ENCODE measurements at places on chromosomes 6 and 20.

DNA sequence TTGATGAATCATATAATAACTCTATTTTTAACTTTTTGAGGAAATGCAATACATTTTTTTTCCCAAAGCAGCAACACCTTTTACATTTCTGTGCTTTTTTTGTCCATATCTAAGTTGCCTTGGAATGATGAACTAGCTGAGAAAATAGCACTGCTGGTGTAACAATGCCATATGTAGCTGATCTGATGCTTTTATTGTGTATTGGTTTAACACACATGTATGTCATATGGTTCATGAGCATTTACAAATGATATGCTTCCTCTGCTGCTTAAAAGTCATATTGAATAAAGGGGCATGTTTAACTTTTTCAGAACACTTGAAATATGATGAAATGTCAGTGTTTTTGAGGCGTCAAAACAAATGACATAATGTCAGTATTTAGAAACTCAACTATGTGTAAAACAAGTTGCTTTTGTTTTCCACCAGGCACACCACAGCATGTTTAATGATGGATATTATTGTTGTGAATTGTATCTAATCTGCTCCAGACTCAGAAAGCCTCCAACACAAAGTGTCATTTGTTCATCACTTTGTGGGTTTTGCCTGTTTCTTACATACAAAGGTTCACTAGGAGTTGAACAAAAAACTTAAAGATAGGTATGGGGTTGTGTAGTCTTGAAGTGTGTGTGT is 775.8 kb upstream of the FLRT3 start:
- DNase-seq: no peak

DNA sequence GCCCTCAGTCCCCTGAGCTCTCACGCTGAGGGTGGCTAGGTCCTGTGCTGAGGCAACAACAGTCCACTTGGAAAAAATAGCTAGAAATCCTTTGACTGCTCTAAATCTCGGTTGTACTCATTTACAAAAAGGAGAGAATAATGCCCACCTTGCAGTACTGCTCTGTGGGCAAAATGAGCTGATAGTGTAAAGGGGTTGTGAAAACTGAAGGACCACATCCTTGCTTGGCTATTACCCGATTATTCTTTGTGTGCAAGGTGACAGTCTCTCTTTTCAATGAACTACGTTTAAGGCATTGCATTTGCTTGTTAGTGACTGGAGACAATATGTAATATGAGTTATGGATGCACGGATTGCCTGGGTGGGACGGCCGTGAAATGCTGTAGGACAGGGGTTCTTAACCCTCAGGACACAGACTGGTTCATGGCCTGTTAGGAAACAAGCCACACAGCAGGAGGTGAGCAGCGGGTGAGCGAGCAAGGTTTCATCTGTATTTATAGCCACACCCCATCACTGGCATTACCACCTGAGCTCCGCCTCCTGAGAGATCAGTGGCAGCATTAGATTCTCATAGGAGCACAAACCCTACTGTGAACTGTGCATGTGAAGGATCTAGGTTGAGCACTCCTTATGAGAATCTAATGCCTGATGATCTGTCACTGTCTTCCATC is 14.6 kb downstream of the SAMD3 start:
- DNase-seq: no peak

DNA sequence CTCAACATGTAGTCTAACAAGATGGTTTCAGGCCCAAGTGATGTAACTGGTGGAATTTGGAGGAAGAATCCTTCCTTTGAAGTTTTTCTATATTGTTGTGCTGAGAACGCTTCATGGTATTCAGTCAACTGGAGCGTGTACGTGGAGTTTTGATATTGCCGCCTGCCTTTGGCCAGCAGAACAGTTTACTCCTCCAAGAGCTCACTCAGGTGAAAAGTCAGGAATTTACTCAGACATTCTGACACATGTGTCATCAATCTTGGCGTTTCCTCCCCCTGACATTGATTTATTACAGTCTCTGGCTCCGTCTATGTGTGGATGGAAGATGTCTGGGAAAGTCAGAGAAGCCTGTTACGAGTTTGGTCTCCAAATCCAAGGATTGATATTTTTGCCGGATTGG is 19.0 kb upstream of the TGM2 start:
- no peak for DNase-seq

DNA sequence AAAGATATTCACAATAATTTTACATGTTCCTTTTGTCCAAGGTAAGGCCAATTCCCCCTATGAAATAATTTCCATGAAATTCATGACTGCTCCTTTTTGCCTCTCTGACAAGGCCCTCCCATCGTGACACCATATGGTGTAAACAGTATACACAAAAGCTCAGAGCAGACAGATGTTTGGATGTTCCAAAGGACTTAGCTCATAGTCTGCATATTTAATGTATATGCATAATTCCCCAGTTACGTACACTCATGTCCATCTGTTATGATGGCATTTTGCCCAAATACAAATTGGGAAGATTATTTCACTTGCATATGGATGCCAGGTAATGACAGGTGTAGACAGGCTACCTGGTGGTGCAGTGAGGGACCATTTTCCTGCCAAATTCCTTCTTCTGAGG is 376.5 kb downstream of the KHDRBS2 start:
- no peak for DNase-seq

- no peak for DNase-seq
These were observed 68.2 kb downstream of the TBX18 start for GRCh38 chr6:84696166-84696565.

- DNase-seq: no peak
These were observed 7.4 kb downstream of the EEF1A1 start for GRCh38 chr6:73513496-73513854.

- no peak for DNase-seq
These were observed 30.9 kb upstream of the ERVFRD-1 start for GRCh38 chr6:11142296-11143027.

- DNase-seq: no peak
These were observed 107.8 kb downstream of the TFAP2A start for GRCh38 chr6:10307028-10307427.

- no peak for DNase-seq
These were observed 104.7 kb downstream of the LRRC1 start for GRCh38 chr6:53899512-53899911.

DNA sequence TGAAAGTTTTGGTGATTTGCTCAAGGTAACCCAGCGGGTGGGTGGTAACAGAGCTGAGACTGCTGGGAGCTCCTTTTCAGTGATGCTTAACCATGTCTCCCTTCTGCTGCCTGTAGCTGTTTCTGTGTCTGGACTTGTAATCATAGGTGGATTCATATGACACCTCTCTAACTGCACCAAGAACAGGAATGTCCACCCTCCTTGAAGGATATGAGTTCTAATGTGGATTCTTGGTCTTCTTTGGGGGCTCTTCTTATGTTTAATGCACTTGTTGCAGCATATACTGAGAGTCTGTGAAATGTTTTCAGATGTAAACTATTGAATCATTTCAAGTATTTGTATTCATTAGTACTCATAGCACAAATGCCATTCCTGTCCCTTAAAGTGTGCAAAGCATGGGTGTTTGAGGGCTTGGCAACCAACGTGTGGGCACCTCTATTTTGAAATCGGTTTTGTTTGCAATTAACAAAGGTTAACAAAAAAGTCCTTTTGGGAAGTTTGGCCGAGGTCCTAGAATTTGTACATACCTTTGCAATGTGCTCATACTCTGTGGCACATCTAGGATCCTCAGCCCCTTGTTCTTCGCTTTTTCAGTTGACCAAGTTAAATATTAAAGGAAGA is 138.0 kb downstream of the SOX4 start:
- DNase-seq: no peak

GRCh38 chr20:50272030-50272723 is 81.5 kb downstream of the CEBPB start:
- no peak for DNase-seq

- no peak for DNase-seq
These were observed 61.6 kb upstream of the JAG1 start for GRCh38 chr20:10735195-10735949.

- DNase-seq: no peak
These were observed 38.3 kb upstream of the LTV1 start for GRCh38 chr6:143804835-143805239.

DNA sequence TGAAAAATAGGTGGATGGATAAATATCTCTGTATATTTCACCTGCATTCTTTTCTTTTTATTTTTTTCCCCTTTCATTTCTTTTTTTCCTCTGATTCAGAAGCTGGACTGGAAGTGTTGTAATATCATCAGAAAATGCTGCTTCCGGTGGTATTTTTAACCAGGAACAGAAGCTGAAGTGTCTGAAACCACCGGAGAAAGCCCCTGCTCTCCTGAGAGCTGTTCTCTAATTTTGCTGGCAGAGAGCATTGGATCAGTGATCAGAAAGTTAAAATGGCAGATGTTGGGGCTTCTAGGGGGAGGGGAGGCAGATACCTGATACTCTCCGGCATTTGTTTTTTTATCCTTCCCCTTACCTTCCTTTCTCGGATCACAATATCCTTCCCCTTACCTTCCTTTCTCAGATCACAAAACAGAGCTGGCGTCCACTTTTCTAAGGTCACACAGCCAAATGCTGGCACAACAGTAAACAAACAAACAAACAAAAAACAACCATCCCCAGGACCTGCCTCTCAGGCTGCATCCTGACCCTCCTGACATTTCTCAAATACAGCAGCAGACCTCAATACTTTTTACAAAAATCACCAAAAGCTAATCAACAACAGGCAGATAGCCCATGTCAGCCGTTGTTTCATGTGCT is 143.2 kb upstream of the ZNF217 start:
- DNase-seq: no peak

DNA sequence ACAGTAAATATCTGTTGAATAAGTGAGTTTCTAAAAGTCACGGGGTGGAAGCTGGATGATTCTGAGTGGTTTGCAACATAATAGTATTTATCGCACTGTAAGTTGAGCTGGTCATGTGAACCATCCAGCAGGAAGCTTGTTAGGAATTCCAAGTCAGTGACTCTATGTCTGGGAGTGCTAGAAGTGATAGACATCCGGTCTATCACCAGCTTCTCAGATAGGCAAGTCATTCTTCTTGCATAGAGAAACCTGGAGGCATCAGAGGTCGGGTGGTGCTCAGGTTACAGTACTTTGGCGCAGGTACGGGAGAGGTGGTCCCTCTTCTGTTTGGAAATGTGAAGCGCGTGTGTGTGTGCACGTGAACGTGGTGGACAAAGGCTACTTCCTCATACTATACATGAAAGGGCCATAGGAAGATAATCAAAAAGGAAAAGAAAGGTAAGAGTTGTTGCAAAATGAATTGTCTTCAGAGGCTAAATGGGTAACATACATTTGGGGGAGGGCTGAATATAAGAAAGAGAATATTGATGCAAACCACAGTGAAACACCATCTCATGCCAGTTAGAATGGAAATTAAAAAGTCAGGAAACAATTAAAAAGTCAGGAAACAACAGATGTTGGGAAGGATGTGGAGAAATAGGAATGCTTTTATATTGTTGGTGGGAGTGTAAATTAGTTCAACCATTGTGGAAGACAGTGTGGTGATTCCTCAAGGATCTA is 299.3 kb upstream of the ZFP64 start:
- peak; percentile 97 for DNase-seq

Data from AG04449 (cell line).